ENCODE measurements at places on chromosomes 5 and 9.

- DNase-seq = no peak
Observed at GRCh38 chr5:21776466-21776865, 1076.7 kb downstream of the CDH12 start.

- no peak for DNase-seq
Observed at GRCh38 chr5:34533582-34534522, 122.3 kb upstream of the RAI14 start.

DNA sequence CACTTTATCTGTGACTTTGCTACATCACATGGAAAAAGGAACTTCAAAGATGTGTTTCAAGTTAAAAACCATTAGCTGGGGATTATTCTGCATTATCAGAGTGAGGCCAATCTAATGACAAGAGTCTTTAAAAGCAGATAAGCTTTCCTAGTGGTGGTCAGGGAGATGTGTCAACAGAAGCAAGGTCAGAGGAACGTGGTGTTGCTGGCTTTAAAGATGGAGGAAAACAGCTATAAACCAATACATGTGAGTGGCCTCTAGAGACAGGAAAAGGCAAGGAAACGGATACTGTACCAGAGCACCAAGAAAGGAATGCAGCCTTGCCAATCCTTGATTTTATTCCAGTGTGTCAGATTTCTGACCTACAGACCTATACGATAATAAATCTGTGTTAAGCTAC lies 204.2 kb downstream of the TAF11L14 start:
- DNase-seq = no peak

DNA sequence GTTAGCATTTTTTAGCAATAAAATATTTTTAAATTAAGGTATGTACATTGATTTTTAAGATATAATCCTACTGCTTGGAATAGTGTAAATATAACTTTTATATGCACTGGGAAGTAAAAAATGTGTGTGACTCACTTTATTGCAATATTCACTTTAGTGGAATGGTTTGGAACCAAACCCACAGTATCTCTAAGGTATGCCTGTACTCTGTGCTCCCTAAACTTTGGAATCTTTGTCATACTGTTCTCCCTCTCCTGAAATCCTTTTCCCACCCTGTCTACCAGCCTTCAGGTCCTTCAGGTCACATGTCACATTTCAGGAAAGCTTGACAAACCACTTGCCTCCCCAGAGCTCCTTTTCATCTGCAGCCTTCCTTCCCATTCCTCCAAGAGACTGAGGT lies 308.7 kb downstream of the SPOCK1 start:
- DNase-seq = no peak

DNA sequence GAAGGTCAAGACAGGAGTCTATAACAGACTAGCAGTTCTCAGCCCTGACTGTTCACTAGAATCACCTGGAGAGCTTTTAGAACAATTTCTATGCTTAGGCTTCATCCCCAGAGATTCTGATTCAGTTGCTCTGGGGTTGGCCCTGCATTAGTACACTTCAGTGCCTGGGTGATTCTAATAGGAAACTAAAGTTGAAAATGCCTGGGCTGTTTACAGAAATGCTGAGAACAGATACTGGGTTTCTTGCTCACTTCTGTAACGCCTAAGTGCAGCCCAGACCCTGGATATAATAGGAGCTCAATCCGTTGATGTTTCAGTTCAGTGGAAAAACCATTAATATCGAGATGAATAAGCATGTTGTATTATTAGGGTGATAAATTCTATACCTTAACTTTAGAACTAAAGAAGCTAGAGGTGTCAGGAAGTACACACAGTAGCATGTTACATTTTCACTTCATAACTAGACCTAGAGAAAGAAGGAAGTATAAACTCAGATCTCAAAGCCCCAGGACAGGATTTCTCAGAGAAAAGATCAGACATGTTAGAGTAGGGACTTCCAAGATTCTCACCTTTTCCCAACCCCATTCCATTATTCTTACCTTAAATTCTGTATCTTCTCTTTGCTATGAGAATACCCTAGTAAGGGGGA lies 20.4 kb downstream of the HAVCR2 start:
- DNase-seq = no peak

GRCh38 chr9:97675655-97676054 lies 21.5 kb downstream of the XPA start:
- no peak for DNase-seq

GRCh38 chr5:53820119-53820801 lies 259.8 kb downstream of the NDUFS4 start:
- DNase-seq = no peak

- no peak for DNase-seq
Observed at GRCh38 chr5:168313596-168314204, 22.3 kb downstream of the WWC1 start.

GRCh38 chr5:59744531-59744992 lies 149.0 kb downstream of the PDE4D start:
- no peak for DNase-seq

- no peak for DNase-seq
Observed at GRCh38 chr9:37938121-37938891, 34.4 kb upstream of the SLC25A51 start.

DNA sequence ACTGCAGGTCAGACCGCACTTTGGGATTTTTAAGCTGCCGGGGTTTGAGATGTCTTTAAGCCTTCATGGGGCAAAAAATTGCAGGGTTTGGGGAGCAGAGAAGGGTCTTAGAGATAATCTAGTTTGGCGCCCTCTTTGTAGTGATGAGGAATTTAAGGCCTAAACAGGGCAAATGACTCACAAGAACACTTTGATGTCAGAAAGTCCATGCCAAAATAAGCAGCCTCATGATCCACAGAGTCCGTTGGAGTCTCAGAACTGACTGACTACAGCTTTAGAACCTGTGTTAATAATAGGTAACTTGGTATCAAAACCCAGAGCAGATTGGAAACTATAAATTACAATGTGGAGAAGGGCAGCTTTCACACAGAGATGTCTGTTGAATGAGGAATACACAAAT lies 35.9 kb upstream of the PTGS1 start:
- no peak for DNase-seq

DNA sequence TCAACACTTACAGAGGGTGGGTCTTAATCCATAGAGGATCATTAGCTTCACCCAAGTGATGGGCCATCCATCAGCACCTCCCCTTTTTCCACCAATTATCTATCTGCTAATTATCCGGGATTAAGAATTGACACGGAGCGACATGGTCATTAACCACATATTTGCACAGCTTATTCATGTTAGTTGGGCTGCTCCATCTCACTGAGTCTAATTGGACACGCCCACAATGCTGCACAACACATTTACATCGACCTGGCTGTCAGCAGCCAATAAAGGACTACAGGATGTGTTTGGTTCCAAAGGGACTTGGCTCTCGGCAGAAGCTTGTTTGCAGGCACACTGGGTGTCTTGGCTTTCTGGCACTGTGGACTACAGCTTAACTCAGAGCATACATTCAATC lies 21.6 kb downstream of the FOXE1 start:
- no peak for DNase-seq

DNA sequence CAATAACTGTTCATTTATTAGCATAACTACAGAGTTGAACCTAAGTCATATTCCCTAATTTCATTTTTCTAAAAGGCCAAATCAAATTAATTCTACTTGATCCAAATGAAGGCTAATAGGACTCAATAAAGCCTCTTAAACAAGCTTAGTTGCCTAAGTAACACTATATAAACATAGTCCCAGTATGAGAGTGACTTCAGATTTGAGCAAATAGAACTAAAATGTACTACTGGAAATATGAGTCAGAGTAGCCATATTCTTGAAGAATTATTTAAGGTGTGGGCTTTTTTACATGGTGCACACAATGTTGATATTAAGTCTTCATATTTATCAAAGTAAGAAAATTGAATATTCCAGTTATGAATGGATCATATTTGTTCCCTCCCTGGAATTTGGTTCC lies 872.3 kb downstream of the MAT2B start:
- DNase-seq = no peak

- no peak for DNase-seq
Observed at GRCh38 chr9:36949466-36949865, 84.6 kb downstream of the PAX5 start.

GRCh38 chr9:109906766-109907382 lies 126.9 kb downstream of the PALM2AKAP2 start:
- no peak for DNase-seq

DNA sequence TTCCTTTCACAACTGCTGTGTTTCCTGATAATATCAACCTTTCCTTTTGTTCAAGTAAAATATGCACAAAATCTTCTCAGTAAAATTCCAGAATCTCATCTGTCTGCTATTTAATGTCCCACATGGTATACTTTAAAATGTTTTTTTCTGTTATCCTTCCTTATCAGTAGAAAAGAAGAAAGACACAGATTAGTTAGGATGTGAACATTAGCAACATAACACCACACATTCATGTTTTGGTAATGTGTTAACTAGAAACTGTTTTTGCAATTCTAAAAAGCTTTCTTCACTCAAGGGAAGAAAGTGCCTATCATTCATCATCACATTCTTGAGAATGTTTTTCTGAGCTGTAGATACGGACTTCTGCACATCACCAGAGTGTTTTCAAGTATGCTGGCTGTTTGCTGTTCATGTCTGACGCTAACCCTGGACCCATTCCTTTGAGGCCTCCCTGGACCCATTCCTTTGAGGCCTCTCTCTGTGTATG lies 10.5 kb upstream of the ARSB start:
- DNase-seq = no peak

DNA sequence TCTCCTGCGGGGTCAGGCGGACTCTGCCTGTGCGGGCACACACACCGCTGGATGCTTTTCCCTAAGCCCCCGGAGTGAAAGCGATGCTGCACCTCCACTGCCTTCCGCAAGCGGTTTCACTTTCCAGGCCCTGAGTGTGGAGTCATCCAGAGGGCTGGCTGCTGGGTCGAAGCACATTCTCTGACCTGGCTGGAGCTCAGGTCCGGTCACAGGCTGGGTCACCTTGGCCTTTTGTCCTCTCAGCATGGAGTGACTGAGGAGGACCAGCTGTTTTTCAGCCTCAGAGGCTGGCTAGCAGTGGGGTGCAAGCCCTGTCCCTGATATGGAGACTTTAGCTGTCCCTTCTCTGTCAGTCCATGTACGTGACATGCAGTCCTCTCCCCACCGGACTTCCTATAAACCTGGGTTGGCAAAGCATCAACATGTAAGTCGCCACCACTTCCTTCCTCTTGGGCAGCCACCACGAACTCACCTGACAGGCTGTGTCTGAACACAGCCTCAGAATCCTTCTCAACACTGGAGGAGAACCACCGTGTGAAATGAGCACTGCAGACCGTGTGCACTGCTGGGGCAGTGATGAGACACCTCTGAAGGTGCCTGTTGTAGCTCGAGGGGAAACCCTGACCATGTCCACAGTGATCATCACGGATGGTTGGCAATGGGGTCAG lies 51.3 kb downstream of the GADD45G start:
- DNase-seq = no peak

- no peak for DNase-seq
Observed at GRCh38 chr5:17340379-17340778, 122.9 kb downstream of the BASP1 start.

DNA sequence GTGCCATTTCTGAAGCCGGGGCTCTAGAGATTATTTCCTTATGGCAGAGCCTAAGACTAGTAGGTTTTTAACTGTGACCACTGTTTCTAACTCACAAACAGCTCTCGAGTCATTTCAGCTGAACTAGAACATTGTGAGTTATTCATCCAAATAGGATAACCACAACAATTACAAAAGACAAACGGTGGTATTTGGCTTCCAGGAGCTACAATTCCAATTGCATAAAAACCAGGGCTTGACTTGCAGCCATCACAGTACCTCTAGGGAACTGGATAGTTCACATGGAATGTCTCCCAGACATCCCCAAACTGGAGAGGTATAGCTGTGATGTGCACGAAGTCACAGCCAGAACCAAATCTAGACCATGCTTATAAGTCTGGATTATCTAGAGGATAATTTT lies 224.8 kb downstream of the FAM114A2 start:
- DNase-seq = no peak

GRCh38 chr5:139402561-139403158 lies 1.2 kb downstream of the SPATA24 start:
- no peak for DNase-seq

GRCh38 chr5:172008689-172009141 lies 2.3 kb upstream of the FBXW11 start:
- no peak for DNase-seq

DNA sequence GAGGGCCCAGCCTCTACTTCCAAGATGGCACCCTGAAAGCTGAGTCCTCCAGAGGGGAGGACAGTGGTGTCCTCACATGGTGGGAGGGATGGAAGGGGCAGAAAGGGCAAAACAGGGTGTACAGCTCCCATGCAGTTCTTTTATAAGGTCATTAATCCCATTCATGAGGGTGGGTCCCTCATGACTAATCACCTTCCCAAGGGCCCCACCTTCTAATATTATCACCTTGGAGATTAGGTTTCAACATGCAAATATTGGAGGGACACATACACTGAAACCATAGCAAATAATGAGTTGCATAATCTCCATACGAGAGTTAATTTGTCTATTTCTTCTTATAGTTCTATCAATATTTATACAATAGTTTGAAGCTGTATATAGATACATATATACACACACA lies 5.8 kb upstream of the ZBTB43 start:
- DNase-seq = no peak

DNA sequence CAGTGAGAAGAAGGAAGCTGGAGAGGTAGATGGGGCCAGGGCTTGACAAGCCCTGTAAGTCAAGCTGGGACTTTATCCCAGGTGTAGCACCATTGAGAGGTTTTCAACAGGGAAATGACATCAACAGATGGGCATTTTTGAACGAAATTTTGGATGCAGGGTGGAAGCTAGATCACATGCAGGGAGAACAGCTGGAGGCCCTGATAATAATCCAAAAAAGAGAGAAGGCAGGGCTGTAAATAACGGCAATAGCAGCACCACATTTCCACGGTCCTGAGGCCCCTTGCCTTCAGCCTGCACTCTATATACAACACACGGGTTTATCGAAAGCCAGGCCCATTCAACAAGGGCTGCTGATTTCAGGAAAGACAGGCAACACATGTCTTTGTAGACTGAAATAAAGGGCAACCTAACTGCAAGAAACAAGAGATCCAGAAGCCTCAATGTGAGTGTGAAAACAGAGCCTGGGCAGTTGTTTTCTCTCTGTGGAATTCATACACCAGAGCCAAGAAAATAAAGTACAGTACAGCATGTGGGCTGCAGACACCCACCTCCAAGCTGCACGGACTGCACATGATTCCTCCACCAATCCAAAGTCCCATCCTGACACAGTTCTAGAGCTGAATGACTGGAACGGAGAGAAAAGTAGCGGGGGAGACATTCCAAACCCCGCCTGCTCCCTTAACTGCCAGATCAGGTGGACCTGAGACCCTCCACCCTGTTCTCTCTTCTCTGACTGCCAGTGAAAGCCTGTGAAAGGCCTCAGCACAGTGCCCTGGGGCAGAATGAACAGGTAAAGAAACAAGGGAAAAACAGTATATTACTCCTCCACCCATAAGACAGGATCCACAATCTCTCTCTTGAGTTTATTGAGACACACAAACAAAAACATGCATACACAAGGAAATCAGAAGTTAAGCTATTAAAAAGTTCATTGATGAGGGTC lies 36.3 kb downstream of the KLHL3 start:
- DNase-seq = no peak

- DNase-seq = no peak
Observed at GRCh38 chr9:108668191-108668937, 187.4 kb downstream of the ACTL7B start.
